ENCODE measurements at places on chromosomes 4 and X. TPM values are rescaled to one million over a fixed set of nuclear protein-coding genes. Genes with fewer than 3 reads are reported as not detected.

GRCh38 chr4:94409375-94409679, 42.4 kb upstream of the PDLIM5 start:
- no peak for DNase-seq

- no peak for DNase-seq
Measured at GRCh38 chrX:71542411-71542810, 9.5 kb downstream of the OGT start.

DNA sequence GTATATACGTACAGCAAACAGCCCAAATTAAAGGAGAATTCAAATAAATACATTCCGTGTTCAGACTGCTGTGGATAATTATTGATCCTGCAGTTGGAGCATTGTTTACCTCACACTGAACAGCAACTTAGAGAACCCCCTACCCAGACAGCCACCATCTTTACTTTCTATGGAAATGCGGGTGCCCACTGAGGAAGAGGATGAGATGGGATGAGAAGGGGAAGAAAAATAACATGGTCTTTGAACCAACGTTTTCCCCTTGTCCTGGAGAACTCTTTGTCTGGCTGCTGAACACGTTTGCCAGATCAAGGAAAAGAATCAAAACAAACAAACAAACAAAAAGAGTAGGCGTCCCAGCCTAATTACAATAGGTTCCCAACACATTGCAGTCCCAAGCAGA, 1.5 kb downstream of the TSPAN5 start:
- no peak for DNase-seq

DNA sequence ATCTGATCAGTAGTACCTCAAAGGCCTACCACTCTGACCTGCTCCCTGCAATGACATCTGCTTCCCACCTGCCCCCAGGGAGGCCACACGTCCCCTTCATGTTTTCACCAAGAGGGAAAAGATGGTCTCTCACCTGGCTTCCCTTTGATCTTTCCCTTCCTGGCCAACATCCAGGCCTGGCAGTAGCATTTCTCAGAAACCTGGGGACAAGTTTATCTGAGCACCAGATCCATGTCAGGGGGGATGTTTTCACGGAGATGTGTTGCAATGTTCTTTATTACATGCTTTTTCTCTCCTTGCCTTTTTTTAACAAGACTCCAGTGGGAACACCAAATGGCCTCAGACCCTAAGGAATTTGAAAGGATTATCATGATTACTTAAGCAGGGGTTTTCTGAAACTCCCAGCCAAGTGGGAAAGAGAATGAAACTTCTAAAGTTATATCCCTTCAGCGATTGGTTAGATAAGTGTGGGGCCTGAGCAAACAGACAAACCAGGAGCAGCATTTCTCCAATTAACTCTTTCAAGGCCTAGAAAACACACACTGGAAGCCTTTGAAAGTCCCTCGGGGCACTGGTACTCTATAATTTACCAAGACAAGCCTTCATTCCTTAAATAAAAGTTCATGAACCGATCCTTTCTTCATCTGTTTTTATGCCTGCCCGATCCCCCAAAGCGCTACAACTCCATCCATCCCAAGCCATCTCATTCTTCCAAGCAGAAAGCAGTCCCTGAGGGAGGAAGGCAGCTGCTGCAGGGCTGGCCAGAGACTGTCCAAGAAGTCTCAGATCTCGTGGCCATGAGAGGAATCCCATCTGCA, 94.1 kb downstream of the BCOR start:
- no peak for DNase-seq

DNA sequence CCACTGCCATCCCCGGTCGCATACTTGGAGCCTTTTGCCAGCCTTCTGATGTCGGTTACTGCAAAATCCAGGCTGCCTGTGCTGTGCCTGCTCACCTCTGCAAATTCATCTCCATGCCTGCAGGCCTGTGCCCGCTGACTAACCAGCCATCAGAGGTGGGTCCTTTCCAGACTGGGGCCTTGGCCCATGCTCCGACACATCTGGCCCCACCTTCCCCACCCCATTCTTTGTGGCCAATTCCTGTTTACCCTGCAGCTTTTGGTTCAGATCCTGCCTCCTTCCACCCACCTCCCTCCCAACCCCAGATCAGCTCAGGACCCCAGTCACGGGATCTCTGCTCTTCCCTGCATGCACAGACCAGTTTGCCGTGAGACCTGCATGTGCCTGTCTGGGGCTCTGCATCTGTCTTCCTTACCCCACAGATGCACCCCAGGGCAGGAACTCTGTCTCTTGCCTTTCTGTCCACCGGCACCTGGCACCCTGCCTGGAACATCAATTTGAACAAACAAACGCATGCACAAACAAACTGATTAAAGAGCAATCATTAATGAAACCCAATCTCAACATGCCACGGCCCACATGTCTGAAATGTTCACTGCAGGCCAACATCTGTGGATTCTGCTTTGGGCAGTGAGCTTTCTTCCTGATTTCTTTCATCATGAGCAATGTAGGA, 112.8 kb upstream of the PSAPL1 start:
- DNase-seq, result peak; percentile 15

DNA sequence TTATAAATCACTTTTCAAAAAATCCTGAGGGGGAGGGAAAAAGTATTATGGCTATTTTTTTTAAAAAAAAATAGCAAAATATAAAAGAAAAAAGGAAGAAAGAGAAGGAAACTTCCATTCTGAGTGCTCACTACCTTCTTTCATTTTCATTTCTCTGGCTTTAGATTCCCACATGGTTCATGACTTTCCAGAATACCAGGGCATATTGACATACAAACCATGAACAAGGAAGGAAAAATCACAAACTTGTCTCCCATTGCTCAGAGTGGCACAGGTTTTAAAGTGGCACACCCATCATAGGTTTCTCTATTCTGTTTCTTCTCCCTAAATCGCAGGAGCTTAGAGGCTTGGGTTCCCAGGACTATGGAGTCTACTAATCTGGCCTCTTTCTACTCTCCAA, 136.3 kb upstream of the CXXC4 start:
- DNase-seq, result no peak

DNA sequence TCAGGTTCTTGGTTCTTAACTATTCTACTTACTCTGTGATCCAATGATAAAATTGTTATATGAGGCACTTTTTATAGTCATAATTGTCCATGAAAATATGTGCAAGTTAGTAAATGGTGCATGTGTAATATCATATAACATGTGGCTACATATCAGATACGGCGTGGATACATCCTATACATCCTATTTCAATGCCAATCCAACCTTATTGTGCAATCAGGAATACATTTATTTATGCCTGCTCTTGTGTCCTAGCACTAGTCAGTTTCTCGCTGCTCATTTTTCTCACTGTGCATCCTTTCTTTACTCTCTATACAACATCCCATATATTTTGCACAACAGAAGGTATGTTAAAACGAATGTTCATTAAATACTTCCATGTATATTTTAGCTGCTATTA, 1141.1 kb downstream of the FAT4 start:
- DNase-seq, result no peak

- DNase-seq, result no peak
Measured at GRCh38 chrX:33330798-33331197, 119.4 kb upstream of the DMD start.

DNA sequence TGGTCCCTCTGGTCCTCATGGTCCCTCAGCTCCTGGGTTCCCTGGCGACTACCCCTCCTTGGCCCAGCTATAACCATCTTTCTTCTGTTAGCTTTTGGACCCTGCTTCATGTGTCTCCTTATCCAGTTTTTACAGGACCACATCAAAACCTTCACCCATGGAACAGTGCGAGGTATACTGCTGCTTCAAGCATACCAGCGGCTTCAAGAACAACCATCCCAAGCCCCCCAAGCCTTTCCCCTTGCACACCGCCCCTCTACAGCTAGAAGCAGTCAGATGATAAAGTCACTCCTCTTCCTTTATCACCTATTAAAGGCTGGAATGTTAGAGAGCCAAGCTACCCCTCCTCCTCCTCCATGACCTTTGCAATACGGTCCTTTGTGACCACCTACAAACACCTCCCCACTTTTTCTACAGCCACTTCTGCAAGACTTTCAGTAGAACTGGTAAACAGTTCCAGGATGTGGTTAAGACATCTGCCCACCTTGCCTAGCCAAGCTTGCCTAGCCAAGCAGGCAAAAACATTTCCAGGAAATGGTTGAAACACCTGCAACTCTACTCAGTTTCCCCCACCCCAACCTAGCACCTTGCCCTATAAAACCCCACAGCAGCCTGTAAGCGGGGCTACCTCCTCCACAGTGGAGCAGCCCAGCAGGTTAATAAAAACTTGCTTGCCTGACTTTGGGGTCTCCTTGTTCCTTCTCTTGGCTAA, 125.7 kb downstream of the ZC4H2 start:
- DNase-seq, result no peak

DNA sequence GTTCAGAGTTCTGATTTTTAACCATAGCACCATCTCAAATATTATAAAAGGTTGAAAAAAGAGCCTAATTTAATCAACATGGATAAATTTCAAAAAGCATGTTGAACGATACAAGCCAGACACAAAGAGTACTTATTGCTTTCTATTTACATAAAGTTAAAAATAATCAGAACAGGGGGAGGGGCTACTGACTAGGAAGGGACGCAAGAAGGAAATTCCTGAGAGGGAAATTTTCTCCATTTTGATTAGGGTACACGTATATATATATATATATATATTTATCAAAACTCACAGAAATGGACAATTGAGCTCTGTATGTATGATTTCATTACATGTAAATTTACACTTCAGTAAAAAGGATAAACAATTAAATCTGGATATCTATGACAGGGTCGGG, 482 bp upstream of the MBTPS2 start:
- no peak for DNase-seq

DNA sequence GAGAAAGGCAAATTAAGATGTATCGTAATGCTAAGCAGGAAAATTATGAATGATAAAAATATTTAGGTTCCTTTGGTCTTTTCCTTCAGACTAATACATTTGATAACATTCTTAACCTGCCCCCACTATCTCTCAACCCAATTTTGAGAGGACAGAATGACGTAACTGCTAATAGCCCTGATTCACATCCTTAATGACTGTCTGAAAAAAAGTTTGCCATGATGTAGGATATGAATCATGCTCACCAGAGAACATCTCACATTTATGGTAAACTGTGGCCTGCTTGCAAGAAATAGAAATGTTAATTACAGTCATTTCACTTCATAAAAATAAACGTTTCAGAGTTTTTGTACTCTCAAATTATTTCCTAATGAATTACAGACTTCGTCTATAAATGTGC, 128.0 kb upstream of the VEGFC start:
- no peak for DNase-seq

XIAP gene
- total RNA-seq, result 33.0 TPM

BMP3 gene
- not detected for total RNA-seq

ASMT gene
- total RNA-seq, result 1.9 TPM

TEX13B gene
- total RNA-seq, result not detected

SLITRK2 gene
- not detected for total RNA-seq

AFAP1 gene
- 18.4 TPM for total RNA-seq

ARHGAP10 gene
- total RNA-seq, result 8.6 TPM

Data from CD8-positive, alpha-beta memory T cell (primary cell).